HepG2 (cell line): ENCODE measurements at places on chromosomes 11 and 22.

DNA sequence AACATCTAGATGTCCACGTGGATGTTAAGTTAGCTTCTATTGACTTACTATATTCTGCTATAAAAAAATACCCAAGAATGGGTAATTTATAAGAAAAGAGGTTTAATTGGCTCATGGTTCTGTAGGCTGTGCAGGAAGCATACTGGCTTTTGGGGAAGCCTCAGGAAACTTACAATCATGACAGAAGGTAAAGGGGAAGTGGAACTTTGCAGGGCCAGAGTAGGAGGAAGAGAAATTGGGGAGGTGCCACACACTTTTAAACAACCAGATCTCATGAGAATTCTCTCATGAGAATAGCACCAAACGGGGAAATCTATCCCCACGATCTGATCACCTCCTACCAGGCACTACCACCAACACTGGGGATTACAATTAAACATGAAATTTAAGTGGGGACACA is 689.3 kb downstream of the METTL15 start:
- DNase-seq: no peak

DNA sequence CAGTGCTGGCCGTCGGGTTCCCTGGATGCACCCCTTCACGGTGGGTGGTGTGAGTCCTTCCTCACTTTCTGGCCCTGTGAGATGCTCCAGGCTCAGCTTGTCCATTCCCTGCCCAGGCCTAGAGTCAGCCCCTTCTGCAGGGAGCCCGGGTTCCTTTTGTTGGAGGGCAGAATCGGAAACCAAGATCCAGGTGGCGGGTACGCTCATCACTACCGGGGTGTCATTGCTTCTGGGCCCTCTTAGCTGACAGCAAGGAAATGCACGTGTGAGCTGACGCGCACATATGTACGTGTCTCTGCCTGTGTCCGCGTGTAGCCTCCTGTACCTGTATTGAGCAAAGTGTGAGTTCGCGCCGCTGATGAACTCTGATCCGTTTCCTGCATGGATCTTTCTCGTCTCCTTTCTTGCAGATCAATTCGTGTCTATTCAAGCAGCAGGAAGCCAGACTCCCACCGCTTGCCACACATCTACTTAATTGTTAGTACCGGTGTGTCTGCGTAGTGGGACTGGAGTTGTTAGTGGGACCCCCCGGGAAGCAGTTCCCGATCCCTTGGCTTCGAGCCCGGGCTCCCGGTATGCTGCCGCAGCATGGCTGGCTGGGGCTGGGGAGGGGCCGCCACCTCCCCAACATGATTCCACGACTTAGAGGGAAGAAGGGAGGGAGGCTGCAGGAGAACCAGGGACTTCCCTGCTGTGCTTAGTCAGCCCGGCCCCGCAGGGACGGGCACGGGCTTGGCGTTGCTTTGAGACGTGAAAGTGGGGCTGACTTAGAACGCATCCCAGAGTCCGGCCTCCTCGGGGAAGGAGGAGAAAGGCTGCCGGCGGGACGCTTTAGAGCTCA is 35.9 kb upstream of the GRAMD4 start:
- DNase-seq: no peak

- DNase-seq: no peak
These were observed 775.2 kb downstream of the CNTN5 start for GRCh38 chr11:99795999-99796398.

GRCh38 chr11:36258730-36259360 is 30.4 kb downstream of the COMMD9 start:
- peak; percentile 29 for DNase-seq

- no peak for DNase-seq
These were observed 96.2 kb downstream of the PDHX start for GRCh38 chr11:35012467-35013191.

DNA sequence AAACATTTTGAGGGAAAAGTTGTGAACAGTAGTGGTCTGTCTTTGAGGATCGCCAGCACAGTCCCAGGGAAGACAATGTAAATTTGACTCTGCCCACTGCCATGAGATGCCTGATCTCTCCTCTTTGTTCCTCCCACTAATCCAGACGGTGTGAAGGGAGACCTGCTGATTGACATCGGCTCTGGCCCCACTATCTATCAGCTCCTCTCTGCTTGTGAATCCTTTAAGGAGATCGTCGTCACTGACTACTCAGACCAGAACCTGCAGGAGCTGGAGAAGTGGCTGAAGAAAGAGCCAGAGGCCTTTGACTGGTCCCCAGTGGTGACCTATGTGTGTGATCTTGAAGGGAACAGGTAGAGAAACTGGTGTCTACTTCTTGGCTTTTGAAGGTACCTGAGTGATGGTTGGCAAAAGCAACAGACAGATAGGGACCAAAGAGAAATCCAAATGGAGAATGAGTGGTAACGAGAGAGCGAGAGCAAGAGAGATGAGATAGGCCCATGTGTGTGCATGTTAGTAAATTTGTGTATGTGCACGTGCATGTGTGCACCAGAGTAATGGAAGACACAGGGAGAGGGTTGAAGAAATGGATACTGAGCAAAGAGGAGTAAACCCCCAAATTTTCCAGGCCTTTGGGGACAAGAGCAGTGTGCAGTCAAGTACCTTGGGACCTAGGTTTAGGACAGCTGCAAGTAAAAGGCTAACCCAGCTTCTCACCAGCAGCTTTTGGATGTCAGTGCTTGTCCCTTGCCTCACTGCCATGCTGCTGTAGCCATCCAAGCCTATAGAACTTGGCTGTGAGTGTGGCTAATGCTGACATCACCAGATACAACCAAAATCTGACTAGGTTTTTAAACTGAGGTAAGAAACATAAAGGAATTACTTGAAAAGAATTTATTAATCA is 1.9 kb downstream of the NNMT start:
- no peak for DNase-seq

GRCh38 chr11:103325686-103326069 is 216.5 kb downstream of the DYNC2H1 start:
- DNase-seq: no peak

DNA sequence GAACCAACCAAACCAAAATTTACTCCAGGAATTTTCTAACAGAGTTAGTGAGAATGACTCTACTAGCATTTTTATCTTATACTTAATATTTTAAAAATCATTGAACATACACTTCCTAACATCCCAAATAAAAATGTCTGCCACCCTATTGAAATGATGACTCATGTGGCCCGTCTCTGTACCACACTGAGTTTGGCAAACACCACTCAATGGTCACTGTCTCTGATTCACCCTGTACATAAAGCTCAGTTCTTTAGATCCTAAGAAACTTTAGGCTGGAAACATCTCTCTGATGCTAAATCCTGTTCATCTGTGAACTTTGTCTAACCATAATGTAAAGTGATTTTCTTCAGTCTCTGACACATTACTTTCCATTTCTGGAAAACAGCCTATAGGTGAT is 182.0 kb downstream of the CWF19L2 start:
- no peak for DNase-seq

DNA sequence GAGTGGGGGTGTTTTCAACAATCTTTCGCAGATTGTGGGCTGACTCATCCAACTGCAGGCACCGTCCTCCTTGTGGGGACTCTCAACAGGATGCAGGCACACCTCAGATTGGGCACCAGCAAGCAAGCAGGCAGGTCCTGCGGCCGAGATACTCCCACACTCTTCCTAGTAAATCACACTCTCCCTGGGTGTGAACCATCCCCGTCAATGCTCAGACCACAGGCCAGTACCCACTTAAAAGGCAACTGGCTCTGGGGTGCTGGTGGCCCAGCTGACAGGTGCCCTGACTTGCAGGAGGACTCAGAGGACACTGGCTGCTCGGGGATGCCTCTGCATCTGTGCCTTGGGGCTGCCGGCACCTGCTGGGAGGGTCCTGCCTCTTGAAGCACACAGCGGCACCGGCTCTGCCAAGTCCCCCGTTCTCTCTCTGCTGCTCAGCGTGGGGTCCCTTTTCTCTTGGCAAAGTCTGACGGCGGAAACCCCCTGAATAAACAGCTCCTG is 282.5 kb downstream of the CTTN start:
- no peak for DNase-seq

- DNase-seq: no peak
These were observed 1122.3 kb downstream of the LRRC4C start for GRCh38 chr11:40337118-40337517.

DNA sequence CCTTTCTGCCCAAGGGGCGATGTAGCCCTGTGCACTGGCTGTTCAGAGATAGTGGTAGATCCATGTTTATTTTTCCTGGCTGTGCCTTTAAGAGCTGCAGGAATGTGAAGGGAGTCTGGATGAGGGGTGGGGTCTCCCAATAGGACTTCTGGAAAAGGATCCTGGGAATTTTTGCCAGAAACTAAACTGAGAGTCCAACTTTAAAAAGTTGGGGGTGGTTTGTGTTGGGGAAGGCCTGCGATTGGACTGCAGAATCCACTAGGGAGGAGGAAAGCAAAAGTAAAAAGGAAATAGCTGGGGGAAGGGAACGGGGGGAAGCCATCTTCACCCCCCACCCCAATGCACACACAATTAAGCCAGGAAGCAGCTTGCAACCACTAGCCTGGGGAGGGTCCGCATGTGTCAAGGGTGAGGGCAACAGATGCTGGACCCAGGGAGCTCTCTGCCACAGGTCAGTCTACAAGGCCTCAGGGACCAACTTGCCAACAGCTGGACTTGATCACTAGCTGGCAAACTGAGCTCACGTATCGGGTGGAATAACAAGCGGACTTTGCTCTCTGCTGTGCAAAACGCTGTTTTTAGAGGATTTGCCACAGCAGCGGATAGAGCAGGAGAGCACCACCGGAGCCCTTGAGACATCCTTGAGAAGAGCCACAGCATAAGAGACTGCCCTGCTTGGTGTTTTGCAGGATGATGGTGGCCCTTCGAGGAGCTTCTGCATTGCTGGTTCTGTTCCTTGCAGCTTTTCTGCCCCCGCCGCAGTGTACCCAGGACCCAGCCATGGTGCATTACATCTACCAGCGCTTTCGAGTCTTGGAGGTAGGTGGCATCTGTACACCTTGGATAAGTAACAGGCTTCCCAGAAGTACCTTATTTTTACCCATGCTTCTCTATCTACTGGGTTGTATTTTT is at the start of gene OLFML1:
Gene OLFML1 (plus strand): TSS at position 321 of the 912 bp plus-strand sequence. CDS start 370 bp downstream, at position 691.
- DNase-seq: peak; percentile 12
